ENCODE measurements at places on chromosomes 5 and 9.

GRCh38 chr5:131068893-131069643, 96.0 kb downstream of the HINT1 start:
- DNase-seq = no peak

DNA sequence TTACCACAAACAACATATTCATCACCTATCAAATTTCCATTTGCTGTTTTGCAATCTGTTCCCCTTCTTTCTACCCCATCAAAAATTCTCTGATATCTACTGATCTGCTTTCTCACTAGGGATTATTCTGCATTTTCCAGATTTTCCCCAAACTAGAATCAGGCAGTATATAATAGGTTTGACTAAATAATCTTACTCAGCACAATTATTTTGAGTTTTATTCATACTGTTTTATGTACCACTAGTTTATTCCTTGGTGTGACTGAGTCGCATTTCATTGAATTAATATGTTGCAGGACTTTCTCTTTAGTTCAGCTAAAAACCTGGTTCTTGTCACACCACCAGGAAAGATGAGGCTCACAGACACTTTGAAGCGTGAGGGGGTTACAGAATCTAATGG, 131.4 kb downstream of the CYLC2 start:
- no peak for DNase-seq

- no peak for DNase-seq
These were observed 82.1 kb upstream of the RUSC2 start for GRCh38 chr9:35407846-35408245.

- DNase-seq = no peak
These were observed 344.1 kb downstream of the OSTF1 start for GRCh38 chr9:75432386-75432785.

GRCh38 chr5:115684513-115685037, 58.7 kb upstream of the TMED7 start:
- DNase-seq = no peak
